ENCODE measurements at places on chromosomes 2 and 18.

DNA sequence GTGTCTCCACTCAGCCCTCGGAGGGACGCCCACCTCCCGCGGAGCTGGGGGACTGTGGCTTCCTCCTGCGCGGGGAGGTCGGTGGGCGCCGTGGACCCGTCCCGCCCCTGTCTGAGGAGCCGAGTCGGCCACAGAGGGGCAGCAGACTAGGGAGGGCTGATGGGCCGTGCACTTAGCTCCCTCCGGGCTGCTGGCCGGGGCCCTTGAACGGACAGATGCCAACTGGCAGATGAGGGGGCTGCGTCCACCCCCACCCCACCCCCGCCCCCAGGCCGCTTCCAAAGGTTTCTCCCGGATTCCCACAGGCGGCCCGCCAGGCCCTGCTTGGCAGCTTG lies 10.4 kb upstream of the UBE2F start:
- no peak for DNase-seq

- DNase-seq: no peak
Observed at GRCh38 chr18:61948281-61948741, 55.5 kb upstream of the RNF152 start.

DNA sequence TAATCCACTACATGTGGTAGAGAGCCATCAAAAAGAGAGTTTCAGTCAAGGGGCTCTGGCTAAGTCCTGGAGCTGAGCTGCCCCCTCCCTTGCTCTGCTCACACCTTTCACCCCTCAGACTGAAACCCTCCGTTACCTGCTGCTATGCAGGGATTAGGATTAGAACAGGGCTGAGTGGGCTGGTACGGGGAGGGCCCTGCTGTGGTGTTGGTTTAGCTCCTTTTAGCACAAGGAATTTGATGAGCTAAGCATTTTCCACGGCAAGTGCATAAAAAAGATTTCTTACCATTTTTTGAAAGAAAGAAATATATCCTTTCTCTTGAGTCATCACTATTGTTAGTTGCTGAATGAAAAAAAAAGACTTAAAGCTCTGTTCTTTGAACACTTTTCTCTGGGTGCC lies 46.3 kb downstream of the TCF7L1 start:
- no peak for DNase-seq

- no peak for DNase-seq
Observed at GRCh38 chr2:221360312-221360711, 211.8 kb downstream of the EPHA4 start.

DNA sequence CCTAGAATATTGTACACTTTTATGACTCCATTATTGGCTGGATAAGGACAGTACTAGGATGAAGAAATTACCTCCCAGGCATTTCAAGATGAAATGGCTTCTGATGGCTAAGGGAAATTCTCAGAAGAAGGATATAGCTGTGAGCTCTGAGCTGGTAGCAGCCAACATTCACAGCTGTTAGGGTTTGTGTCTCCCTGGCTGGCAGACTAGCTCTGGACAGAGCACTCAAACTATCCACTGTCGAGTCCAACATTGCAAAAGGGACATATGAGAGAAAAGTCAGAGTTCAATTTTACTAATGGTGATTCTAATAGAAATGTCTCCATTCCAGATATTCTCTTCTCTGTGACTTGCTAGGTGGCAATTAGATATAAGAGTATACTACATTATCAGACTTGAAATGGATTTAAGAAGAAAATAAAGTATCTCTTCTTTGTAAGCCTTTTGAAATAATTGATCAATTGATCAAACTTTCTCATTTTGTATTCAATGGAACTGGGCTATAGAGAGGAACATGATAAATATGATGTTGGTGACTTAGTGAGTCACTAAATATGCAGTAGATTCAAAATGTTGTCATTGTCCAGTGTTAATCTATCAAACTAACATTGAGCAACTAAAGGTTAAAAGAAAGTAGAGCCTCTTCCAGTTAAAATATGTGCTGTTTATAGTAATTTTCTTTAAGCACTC lies 1920.3 kb downstream of the SUCLG1 start:
- no peak for DNase-seq

- no peak for DNase-seq
Observed at GRCh38 chr2:30807249-30807648, at the start of gene CAPN13. Gene CAPN13, minus strand, starts transcription at chr2:30807446. Its CDS starts 20,121 bp downstream, at chr2:30787325.

DNA sequence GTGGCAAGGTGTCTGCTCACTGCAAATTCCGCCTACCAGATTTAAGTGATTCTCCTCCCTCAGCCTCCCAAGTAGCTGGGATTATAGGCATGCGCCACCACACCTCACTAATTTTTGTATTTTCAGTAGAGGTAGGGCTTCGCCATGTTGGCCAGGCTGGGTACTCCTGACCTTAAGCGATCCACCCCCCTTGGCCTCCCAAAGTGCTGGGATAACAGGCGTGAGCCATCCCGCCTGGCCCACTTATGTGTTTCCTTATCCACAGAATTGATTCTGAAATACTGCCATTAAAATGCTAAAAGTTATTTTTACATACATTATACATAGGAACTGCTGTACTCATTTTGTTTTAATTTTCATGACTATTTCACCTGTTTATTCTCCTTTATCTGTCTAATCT lies 529.7 kb upstream of the CDH7 start:
- no peak for DNase-seq

DNA sequence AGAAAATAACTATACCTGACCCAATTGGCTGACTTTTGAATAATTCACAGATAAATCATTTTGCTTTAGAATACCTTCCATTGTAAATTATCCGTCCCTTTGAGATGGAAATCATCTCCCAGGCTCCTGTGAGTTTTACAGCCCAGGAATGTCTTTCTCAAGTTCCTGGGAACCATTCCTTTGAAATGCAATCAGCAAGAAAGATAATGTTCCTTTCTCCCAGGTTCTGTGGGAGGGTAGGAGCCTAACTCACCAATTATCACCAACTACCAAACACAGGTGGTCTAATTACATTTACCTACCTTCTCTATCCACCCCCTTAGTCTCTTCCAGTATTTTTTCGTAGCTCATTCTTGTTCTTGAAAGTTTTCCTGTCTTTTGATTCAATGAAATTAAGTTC lies 1016.0 kb downstream of the SOCS6 start:
- no peak for DNase-seq
